Right ventricle myocardium inferior (tissue), 1 donor: ENCODE measurements at places on chromosomes 1 and 21. TPM values are rescaled to one million over a fixed set of nuclear protein-coding genes. Genes with fewer than 3 reads are reported as not detected.
A peak's percentile ranks its signal among the peaks of the same experiment; 100 is the strongest.

- DNase-seq: no peak
Measured at GRCh38 chr1:203362720-203363025, 11.8 kb upstream of the FMOD start.

DNA sequence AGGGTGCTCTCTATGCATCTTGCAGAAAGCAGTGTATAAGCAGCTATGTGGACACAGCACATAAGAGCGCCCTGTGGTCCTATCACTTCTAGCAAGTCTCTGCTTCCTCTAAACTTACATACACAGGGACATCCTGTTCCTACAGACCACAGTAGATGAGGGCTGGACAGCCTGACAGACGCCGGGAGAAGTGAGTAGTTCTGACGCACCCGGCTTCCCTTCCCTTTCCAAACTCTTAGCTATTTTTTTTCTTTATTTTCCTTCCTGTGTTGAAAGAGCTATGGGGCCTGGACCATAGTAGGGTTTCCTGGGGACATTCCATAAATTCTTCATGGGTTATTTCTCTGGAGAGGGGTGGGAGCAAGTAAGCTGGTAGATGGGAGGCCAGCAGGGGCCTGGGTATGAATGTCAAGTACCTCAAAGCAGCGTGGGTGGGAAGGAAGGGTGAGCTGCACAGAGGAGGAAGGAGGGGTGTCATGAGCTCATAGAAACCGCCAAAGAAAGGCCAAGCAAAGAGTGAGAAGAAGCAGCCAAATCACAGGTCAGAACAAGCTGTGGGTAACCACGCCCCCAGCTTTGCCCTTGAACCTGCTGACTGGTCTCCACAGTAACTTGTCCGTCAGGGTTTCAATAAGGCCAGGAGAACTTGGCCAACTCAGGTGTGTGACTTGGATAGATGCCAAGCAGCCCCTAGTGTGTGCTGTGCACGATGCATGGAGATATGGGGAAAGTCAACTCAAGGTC lies 36.6 kb downstream of the PLXNA2 start:
- DNase-seq: no peak

DNA sequence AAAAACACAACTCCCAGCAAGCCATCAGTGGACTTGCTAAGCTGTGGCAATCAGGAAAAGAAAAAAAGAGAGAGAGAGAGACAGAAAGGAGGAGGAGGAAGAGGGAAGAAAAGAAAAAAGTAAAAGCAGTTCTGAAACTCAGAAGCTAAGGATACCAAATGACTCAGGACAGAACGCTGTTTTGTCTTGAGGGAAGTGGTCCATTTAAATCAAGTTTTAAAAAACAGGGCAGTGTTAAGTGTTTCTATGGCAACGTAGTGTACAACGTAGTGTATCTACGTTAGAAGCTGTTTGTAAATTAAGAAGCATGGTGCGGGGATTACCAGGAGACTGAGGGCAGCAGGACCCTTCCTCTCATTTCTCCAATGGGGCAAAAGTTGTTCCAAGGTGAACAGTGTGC lies 5.8 kb downstream of the ADORA3 start:
- DNase-seq: no peak

DNA sequence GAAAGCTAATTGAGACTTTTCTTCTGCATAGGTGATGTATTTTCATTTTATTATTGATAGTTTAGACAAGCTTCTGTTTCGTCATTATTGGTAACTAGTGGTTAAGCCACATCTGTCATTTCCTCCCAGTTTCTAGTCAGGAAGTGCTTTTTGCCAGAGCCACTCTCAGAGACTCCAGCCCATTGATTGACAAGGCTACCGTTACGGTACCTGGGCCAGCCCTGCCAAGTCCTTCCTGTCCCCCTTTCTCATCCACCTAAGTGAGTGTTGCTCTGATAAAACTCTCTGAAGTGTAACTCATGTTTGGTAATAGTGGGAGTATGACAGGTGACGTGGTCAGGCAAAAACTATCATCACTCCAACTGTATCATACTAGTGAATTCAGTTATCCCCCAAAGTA lies 29.6 kb upstream of the AGL start:
- no peak for DNase-seq

- DNase-seq: no peak
Measured at GRCh38 chr1:248886237-248886895, 19.7 kb upstream of the PGBD2 start.

DNA sequence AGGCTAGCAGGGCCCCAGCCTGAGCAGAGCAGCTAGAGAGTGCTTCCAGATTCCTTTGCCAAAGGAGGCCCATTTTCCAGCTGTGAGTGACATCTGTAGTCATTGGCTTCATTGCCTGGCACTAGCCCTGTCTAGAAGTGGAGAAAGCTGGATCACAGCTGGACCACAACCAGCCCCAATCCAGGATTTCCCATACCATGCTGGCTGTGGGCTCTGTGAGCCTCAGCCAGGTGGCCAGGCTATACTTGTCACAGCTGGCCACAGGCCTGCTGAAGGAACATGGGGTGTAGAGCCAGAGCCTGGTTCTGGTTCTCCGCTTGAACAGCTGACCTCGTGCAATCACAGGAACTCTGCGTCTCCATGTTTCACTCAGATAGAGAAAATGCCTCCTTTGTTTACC lies 36.6 kb downstream of the RIMKLA start:
- DNase-seq: no peak

DNA sequence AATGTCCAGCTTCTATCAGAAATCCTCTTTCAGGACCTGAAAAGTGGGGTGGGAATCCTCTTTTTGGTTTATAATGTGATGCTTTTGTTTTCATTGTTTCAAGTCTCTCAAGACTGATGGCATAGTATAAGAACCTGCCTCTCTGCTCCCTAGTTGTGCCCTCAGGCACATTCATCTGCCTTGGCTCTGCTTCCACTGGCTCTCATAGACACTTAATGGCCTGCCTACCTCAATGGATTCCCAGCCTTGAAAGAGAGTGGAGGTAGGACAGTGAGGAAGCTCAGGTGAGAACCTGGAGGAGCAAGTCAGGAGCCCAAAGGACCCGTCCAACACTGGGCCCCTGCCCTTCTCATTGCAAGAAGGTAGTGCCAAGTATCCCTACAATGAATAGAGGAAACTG lies 4.8 kb downstream of the TTLL7 start:
- no peak for DNase-seq

Gene KRTAP21-2
- total RNA-seq: not detected

DNA sequence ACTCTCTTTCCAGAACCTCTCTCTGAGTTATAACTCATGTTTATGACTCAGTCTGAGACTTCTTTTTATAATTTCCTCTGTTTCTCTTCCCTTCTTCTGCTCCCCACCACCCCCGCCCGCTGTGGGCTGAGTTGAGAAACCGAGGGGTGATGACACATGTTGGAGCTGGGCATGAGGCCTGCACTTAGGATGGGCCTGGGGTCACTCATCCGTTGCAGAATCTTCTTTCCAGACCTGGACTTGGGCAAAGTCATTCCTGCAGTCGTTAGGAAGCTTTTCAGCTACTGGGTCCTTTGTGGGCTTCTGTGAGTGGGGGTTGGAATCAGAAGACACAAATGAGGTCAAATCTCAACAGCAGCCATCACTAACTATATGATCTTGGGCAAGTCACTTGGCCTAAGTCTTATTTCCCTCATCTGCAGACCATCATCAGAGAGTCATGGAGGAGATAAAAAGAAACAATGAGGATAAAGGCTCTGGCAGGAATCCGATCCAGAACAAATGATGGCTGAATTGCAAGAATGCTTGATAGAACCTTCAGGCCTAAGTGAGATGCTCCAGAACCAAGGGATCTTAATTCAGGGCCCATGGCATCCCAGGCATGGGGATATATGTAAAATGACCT lies 53.4 kb downstream of the RPS6KA1 start:
- DNase-seq: peak; percentile 80

DNA sequence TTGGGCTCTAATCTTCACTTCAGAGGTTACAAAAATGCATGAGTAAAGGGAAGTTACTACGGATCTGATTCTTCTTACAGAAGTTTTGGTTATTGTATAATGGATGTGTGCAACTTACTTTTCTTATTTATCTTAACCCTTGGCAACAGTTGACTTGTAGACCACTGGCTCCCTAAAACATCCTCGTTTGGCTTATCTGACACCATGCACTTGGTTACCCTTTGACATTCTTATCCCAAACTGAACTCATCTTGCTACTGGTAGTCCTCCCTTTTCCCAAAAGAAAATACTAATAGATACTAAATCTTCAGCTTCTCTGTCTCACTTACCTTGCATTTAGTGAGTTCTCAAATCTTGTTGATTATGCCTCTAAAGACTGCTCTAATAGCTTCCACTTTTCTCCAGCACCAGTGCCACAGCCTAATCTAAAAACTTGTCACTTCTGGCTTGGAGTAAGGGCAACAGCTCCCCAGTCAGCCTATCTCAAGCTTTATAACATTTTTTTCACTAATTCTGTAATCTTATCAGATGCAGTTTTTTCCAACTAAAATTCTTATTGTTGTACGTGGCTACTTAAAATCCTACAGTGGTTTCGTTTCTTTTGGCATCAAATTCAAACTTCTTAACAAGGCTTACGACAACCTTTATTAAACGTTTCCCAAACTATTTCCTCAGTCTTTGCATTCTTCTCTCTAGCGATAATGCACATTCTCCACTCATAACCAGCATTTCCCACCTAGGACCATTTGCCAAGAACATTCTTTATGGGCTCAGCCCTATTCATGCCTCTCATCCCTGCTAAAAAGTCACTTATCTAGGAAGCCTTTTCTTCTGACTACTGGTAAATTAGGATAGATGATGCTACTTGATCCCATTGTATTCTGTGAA lies 204.2 kb downstream of the KCNT2 start:
- DNase-seq: no peak

DNA sequence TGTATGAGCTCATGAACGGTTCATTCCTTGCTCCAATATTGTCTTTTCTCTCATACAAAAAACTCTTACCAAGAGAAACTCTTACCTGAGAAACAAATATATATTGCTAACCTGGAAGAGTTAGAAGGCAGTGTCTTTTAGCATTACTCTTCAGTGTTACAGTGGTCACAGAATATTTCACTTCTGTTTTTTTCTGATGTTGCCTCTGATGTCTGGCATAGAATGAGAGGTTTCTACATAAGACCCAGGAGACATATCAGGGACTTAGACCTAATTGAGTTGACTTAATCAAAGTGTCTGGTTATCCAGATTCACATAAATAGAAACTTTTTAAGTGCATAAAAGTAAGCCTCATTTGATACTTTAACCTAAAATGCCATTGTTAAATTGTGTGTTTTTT lies 923.8 kb downstream of the TTLL7 start:
- no peak for DNase-seq

Gene ASCL5
- total RNA-seq: not detected

Gene FCN3
- 20.7 TPM for total RNA-seq

- DNase-seq: no peak
Measured at GRCh38 chr21:28791595-28792282, 200.9 kb downstream of the LTN1 start.

- DNase-seq: no peak
Measured at GRCh38 chr1:110584045-110584444, 22.1 kb downstream of the KCNA2 start.

Gene RGS8
- total RNA-seq: not detected

DNA sequence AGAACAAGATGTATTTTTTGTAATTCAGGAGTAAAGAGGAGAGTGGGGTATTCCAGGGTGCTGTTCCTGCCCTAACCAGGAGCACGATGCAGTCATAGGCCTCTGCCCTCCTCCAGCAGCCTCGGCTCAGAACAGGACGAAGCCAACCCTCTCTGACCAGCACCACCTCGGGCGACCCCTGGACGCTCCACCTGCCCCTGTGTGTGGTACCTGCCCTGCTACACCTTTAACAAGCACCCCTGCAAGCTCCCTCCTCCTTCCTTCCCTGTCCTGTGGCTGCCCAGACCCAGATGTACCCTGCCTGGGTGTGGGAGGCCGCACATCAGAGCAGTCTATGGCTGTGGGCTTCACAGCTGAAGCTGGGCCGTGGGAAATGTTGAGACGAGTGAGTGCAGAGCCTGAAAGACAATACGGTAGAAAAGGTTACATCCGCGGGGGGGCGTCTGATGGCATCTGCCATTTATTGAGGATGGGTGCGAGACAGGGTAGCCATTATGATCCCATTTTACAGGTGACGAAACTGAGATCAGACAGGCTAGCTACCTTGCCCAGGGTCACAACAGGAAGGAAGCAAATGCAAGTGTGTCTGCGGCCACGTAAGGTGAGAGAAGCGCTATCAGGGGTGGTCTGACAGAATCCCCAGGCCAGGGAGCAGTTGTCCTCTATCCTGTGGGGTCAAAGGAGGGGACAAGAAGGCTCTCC lies 4.6 kb downstream of the ERG start:
- no peak for DNase-seq

Gene MMP23B
- 36.2 TPM for total RNA-seq

Gene CD244
- total RNA-seq: 0.70 TPM

DNA sequence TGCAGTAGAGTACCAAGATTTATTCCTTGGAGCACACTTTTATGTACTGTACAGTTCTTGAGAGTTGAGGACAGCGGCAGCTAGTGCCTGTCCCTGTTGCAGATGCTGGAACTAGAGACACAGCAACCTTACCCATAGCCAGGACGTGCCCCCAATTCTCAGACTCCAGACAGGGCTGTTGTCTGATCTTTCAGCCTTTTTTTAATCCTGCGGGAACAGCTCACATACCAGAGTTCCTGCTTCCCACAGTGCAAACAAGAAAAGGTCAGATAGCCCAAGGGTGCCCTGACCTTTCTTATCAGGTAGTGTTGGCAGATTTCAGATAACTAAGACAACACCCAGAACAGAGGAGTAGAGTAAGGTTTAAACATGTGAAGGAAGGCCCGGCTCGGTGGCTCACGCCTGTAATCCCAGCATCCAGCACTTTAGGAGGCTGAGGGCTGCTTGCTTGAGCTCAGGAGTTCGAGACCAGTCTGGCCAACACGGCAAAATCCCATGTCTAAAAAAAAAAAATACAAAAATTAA lies 78.5 kb downstream of the DOP1B start:
- no peak for DNase-seq

- no peak for DNase-seq
Measured at GRCh38 chr1:9559673-9560072, 20.4 kb downstream of the SLC25A33 start.

DNA sequence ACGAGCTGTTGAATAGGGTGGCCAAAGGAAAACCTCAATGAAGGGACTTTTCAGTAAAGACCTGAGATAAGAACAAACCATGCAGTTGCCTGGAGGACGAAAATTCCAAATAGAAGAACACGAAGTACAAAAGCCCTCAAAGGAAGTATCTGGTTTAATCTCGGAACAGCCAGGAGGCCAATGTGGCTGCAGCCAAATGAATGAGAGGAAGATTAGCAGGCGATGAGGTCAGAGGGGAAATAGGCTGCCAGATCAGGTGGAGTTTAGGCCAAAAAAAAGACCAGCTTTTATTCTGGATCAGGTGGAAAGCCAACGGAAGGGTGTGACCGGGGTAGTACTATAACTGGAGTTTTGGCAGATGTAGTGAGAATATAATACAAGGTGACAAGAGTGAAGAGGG lies 43.7 kb downstream of the SRSF11 start:
- no peak for DNase-seq

GRCh38 chr1:65056866-65057265 lies 90.5 kb upstream of the JAK1 start:
- no peak for DNase-seq
